ENCODE measurements at places on chromosomes 2 and 18. TPM values are rescaled to one million over a fixed set of nuclear protein-coding genes. Genes with fewer than 3 reads are reported as not detected.

The ALK gene
- total RNA-seq: not detected

The LRP2 gene
- total RNA-seq: 0.52 TPM

The HOXD11 gene
- total RNA-seq: not detected

The UPP2 gene
- not detected for total RNA-seq

The TMEM169 gene
- 2.0 TPM for total RNA-seq

The TMEM37 gene
- not detected for total RNA-seq

The CCDC85A gene
- total RNA-seq: not detected

The ZNF892 gene
- 2.7 TPM for total RNA-seq

The PSMA8 gene
- 1.3 TPM for total RNA-seq

The KCNG2 gene
- not detected for total RNA-seq

The PLEKHH2 gene
- total RNA-seq: 0.73 TPM

The DSG1 gene
- not detected for total RNA-seq

The SCN9A gene
- not detected for total RNA-seq

The RIT2 gene
- not detected for total RNA-seq

Data from activated CD4-positive, alpha-beta memory T cell treated with anti-CD3 and anti-CD28 coated beads for 36 hours (primary cell).